PC-3 (cell line): ENCODE measurements at places on chromosomes 6 and 20. TPM values are rescaled to one million over a fixed set of nuclear protein-coding genes. Genes with fewer than 3 reads are reported as not detected.

Gene TUBB2A
- 66.8 and 70.2 TPM in 2 replicates for total RNA-seq

- DNase-seq, result peak; percentile 96
Measured at GRCh38 chr6:56683882-56684281, 41.2 kb upstream of the DST start.

- no peak for DNase-seq
Measured at GRCh38 chr6:16546861-16547260, 214.4 kb downstream of the ATXN1 start.

Gene PGBD1
- 6.2 and 9.0 TPM in 2 replicates for total RNA-seq

Gene SLC22A16
- not detected in 2 replicates for total RNA-seq

Gene DOK5
- not detected in 2 replicates for total RNA-seq

Gene FAM209B
- 0.58 TPM in 1 of 2 replicates, not detected in the other for total RNA-seq
